ENCODE measurements at places on chromosomes 1 and 21.

DNA sequence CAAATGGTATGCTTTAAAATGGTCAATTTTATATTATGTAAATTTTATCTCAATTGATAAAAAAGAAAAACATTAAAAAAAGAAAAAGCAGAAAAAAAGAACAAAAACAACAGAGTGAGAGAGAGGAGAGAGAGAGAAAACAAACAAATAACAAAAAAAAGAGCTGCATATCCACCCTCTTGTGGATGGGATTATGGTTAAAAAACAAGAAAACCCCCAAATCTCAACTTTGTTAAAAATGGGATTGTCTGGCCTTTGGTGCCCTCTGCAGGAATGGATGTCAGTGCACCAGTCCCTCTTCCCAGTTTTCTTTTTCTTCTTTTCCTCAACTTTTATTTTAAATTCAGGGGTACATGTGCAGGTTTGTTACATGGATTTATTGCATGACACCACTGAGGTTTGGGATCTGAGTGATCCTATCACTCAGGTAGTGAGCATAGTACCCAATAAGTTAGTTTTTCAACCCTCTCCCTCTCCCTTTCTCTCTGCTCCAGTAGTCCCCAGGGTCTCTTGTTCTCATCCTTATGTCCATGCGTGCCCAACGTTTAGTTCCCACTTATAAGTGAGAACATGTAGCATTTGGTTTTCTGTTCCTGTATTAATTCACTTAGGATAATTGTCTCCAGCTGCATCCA, 28.1 kb downstream of the RNF187 start:
- DNase-seq: peak; percentile 22

DNA sequence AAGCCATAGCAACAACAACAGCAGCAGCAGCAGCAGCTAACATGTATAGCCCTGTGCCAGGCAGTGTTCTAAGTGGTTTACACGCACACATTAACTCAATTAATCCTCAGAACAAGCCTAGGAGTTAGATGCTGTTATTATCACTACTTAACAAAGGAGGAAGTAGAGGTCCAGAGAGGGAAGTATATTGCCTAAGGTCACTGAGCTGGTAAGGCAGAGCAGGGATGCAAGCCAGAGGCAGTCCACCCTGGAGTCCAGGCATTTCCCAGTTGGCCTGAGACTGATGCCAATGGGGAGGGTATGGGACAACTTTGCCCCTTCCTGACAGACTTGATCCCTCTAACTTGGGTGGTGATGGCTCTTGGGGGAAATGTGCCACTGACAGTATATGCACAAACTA, 6.8 kb downstream of the CDC14A start:
- no peak for DNase-seq

DNA sequence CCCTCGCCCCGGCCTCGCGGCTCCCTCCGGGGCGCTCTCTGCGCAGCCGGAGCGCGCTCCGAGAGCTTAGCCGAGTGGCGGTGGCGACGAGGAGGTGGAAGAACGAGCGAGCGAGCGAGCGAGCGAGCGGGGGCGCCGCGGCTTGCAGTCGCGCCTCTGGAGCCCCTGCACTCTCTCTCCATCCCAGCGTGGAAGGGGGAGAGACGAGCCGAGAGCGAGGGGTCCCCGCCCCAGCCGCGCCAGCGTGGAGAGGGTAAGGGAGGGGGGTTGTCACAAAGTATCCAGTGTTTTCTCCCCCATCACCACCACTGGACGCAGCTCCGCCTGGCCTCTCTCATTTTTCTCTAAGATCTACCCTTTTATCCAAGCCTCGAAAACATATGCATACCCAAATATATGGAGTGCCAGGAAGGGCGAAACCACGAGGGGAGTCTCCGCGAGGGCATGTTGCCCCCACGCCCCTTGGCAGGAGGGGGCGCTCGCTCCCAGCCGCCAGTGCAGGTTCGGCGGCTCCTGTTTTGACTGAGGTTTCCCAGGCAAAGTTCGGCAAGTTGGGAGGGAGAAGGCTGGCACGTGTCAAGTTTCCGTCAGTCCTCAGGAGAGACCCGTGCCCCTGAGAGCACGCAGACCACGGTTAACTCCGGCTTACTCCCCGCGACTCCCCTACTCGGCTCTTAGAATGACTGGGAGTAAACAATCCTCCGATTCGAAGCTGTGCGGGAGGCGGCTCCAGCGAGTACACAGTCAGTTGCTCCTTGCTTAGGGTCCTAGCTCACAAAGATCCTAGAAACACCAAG, 569 bp upstream of the DAB1 start:
- DNase-seq: peak; percentile 50

DNA sequence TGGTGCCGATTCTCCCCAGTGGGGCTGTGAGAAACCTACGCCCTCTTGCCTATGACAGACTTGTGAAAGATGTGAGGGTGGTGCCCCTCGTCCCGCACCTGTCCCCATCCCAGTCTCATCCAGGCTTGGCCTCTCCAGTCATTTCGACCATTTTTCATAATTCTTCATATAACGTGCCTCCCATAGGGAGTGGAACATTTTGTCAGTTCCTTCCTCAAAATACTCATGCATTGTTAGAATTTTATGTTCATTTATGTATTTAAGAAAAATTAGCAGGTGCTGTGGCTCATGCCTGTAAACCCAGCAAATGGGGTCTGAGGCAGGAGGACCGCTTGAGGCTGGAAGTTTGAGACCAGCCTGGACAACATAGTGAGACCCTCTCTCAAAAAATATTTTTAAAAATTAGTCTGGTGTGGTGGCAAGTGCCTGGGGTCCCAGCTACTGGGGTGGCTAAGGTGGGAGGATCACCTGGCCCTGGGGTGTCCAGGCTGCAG, 19.7 kb upstream of the SMPDL3B start:
- DNase-seq: no peak

GRCh38 chr1:87763483-87763882, 434.8 kb downstream of the LMO4 start:
- DNase-seq: no peak

DNA sequence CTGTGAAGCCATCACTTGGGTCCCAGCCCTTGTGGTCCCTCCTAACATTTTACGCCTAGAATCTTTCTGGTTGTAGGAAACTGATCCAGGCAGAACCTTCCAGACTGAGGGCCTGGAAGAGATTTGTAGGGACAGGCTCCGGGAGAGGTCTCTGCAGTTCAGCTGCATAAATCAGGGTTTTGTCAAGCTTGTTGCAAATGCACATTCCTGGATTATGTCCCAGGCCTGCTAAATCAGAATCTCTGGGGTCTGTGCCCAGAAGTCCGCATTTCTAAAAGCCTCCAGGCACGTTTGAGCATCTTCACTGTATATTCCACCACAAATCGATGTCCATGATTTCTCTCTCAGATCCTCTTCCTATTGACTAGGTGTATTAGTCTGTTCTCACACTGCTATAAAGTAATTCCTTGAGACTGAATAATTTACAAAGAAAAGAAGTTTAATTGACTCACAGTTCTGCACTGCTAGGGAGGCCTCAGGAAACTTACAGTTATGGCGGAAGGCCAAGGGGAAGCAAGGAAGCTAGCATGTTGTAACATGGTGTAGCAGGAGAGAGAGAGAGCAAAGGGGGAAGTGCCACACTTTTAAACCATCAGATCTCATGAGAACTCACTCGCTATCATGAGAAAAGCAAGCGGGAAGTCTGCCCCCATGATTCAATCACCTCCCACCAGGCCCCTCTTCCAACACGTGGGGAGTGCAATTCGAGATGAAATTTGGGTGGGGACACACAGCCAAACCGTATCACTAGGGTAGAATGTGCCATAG, 1.2 kb upstream of the FHAD1 start:
- DNase-seq: no peak

DNA sequence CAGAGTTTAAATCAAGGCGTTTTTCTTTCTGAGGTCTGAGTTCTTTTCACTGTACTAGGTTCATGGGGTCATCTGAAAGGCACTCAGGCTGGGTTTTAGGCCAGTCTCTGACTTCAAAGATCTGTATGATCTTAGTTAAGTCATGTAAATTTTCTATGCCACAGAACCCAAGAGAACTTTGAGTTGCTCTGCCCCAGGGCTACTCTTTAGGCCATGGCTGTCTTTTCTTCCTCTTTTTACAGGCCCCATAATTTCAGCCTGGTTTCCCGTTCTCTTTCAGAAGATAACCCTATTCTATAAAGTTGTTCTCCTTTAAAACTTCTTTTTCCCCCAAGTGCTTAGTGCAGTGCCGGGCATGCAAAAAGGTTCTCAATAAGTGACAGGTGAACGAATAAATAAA, 26.1 kb downstream of the METTL13 start:
- no peak for DNase-seq

- DNase-seq: no peak
Measured at GRCh38 chr1:106924360-106924759, 132.1 kb upstream of the PRMT6 start.

DNA sequence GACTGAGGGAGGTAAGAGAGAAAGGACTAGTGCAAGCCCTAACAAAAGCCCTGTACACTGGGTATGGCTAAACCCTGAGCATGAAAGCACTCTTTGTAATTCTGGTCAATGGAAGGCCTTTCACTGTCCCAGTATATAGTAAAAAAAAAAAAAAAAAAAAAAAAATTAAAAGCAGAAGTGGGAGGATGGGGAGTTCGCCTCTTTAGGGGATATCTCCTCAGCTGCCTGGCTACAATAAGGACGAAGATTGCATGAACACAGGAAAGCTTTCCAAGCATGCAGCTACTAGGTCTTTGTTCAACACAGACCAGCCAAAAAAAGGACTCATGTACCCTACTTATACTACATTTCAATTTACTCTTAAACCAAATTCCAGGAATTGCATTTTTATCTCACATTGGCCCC, 59.1 kb downstream of the EIF4G3 start:
- DNase-seq: no peak

DNA sequence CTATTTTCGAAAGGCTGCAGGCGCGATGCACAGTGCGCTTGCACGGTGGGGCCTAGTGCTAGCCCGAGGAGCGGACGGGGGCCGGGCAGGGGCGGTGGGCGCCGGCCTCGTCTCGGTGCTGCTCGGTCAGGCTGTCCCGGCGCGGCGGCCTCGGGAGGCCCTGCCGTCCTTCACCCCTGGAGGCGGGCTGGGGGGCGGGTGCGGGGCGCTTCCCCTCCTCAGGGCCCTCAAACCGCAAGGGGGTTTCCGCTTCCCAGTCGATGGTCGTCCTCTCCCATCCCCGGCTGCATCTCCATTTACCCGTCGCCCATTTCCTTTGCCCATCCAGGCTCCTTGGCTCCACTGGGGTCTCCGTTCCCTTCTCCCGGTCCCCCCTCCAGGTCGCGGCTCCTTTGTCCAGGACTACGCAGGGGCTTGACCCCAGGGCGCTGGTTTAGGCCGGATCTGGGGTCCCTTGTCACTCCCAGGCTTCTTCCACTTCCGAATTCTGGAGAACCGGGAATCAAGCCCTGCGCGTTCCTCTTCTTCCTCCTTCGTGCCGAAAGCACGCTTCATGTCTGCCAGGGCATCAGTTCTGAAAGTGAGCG, 196.3 kb upstream of the LMO4 start:
- no peak for DNase-seq

GRCh38 chr1:216523449-216524190, 100.4 kb upstream of the USH2A start:
- no peak for DNase-seq

- no peak for DNase-seq
Measured at GRCh38 chr1:222620566-222620965, 2.7 kb downstream of the MIA3 start.

DNA sequence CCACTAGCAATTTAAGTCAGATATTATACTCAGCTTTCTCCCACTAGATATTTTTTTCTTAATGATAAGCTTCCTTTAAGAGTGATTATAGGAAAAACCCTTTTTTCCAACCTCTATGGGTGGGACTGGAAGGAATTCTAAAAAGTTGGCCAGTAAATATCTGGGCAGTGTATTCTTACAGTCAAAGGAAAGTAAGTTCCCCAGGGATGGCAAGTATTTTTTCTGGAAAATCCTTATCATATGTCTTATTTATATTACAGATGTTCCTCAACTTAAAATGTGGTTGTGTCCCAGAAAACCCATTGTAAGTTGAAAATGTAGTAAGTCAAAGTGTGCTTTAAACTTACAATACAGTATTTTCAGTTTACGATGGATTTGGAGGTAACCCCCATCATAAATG, 29.2 kb downstream of the CMPK1 start:
- no peak for DNase-seq

- no peak for DNase-seq
Measured at GRCh38 chr1:54338464-54338863, 67.7 kb downstream of the SSBP3 start.

DNA sequence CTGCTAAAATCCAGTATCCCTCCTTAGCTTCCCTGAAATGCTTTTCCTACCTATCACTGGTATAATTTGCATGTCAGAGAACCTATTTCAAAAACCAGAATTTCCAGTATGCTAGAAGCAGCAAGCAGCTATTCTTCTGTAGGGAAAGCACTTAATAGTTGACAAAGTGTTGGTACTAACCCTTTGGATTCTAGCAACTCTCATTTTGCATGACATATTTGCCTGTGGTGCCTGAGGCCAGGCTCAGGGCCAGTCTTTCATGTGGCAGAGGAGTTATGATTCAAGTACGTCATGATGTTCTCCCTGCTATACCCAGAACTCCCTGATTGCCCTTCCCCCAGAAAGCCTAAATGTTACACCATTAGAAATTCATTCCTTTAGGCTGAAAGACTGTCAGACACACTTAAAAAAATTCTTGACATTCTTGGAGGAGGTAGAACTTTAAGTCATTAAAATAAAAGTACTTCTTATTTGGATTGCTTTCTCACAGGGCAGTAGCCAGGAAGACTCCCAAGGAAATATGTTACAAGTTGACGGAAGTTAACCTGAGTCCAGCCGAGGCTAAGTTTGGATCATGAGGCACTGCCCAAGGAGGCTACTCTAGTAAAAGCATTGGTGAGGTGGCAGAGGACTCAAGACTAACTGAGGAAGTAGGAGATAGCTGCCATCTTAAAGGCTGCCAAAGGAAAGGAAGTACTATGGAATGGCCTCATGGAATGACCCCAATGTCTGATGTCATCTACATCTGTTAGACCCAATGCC, 298.4 kb upstream of the SPAG17 start:
- no peak for DNase-seq

- DNase-seq: no peak
Measured at GRCh38 chr1:43069461-43070050, 102.5 kb downstream of the EBNA1BP2 start.

DNA sequence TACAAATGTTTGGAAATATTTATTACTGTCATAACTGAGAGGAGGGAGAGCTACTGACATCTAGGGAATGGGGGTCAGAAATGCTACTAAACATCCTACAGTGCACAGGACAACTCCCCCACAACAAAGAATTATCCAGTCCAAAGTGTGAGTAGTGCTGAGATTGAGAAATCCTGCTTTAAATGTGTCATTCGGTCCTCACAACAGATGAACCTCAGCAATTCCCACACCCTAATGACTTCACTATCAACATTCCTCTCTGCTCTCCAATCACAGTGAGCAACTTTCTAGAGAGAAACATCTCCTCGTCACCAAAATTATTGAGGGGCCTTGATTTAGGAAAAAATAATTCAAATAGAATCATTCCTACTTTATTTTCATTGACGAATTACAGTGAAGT, 18.0 kb downstream of the OMA1 start:
- no peak for DNase-seq

GRCh38 chr1:73452522-73452921, 745.5 kb downstream of the LRRIQ3 start:
- no peak for DNase-seq

GRCh38 chr1:58781541-58782177, 2.2 kb downstream of the JUN start:
- DNase-seq: peak; percentile 81
